ENCODE measurements at places on chromosomes 11 and 22.

GRCh38 chr11:44804449-44805437, 78.0 kb downstream of the TSPAN18 start:
- DNase-seq, result no peak

- DNase-seq, result no peak
Observed at GRCh38 chr22:39655004-39655579, 84.5 kb downstream of the CACNA1I start.

GRCh38 chr22:22913989-22914388, 26.4 kb downstream of the IGLL5 start:
- DNase-seq, result no peak

DNA sequence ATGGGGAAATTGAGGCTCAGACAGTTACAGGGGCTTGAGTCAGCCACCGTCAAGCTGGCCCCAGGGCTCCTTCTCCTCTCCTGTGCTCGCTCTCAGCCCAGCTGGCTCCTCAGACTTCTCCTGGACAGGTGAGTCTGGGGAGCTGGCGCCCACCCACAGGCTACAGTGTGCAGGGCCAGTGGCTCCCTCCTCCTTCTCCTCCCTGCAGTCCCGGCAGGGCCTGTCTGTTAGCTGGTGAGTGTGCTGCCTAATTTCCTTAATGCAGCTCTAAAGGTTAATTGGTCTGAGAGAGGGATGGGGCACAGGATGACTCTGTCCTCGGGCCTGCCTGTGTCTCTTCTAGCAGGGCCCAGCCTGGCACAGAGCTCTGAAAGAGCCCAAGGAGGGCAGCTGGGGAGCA, 31.7 kb downstream of the LMO1 start:
- no peak for DNase-seq

DNA sequence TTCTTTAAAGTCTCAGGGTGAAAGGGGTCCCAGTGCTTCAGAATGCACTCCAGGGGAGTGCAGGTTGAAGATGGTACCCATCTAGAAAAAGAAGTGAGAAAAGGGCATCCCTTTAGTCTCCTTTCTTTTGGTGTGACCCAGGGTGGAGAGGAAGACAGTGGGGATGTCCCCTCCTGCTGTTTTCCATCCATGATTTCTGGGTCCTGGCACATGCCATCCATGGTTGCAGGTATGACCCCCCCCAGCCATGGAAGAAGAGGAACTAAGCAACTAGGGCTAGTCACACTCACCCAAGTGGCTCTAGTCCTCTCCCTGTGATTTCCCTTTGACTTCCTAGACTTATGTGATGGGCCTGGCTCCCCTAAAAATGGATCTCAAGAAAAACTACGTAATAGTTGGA, 15.9 kb upstream of the EI24 start:
- DNase-seq, result no peak

- no peak for DNase-seq
Observed at GRCh38 chr11:45931739-45932138, 9.3 kb downstream of the LARGE2 start.

DNA sequence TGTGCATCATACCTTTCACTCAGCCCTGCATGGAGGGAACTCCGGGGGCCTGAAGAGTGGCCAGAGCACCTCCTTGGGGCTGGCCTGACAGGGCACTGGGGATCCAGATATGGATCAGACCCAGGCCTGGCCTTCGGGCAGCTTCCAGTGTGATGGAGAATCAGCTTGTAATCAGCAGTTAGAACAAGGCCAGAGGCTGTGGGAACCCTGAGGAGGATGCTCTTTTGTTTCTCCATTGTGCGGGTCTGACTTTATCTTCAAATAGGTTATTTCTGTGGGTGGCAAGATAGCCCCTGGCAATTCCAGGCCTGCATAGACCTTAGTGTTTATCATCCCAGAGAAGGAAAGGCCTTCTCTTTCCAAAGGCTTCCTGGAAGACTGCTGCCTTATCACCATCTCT, 12.3 kb downstream of the DGAT2 start:
- DNase-seq, result no peak

- DNase-seq, result no peak
Observed at GRCh38 chr22:41411021-41411851, 29.5 kb downstream of the TEF start.

DNA sequence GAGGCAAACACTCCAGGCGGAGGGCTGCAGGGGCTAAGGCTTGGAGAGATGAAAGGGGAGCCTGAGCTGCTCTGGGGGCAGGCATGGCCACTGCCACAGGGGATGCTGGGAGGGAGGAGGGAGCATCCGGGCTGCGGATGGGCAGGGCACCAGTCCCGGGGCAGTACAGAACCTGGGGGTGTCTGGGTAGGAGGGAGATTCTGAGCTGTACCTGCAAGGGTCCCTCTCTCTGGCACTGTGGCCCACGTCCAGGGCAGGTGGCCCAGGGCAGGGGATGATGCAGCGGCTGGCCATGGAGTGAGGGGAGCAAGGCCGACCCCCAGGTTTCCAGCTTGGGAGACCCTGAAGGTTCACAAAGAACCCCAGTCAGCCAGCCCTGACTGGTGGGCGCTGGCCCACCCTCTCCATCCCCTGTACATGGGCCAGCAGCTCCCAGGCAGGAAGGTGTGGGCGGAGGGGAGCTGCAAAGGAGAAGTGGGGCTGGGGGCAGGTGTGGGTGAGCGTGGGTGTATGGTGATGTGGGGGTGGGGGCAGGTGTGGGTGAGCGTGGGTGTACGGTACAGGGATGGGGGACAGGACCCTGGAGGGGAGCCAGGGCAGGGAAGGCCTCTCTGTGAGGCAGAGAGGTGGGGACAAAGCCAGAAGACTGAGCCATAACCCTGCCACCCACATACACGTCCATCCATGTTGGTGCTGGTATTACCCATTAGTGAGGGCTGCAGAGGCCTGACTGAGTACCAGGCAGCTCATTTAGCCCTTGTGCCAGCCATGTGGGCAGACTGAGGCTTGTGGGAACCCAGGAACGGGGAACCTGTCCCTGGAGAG, 2.2 kb upstream of the TNFRSF13C start:
- no peak for DNase-seq

DNA sequence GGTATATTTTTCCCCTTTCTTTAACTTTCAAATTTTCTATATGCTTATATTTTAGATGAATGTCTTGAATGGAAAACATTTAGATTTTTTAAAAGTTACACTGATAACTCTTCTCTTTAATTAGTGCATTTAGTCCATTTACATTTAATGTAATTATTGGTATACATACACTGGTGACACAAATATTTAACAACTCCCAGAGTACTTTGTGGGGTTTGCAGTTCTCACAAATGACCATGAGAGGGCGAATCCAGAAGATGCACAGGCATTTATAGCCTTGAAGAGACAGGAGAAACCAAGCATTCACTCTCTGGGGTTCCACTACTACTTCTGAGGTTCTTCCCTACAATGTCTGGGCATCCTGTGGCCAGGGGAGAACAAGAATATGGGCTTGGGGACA, 125.1 kb downstream of the TIMP3 start:
- DNase-seq, result no peak

DNA sequence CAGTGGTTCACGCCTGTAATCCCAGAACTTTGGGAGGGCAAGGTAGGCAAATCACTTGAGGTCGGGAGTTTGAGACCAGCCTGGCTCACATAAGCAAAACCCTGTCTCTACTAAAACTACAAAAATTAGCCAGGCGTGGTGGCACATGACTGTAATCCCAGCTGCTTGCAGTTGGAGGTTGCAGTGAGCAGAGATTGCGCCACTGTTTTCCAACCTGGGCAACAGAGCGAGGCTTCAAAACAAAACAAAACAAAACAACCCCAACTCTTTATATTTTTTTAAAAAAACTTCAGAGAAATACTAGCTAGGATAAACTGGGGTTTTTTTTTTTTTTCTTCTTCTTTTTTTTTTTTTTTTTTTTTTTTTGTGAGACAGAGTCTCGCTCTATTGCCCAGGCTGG, 31.8 kb upstream of the RAPSN start:
- no peak for DNase-seq

DNA sequence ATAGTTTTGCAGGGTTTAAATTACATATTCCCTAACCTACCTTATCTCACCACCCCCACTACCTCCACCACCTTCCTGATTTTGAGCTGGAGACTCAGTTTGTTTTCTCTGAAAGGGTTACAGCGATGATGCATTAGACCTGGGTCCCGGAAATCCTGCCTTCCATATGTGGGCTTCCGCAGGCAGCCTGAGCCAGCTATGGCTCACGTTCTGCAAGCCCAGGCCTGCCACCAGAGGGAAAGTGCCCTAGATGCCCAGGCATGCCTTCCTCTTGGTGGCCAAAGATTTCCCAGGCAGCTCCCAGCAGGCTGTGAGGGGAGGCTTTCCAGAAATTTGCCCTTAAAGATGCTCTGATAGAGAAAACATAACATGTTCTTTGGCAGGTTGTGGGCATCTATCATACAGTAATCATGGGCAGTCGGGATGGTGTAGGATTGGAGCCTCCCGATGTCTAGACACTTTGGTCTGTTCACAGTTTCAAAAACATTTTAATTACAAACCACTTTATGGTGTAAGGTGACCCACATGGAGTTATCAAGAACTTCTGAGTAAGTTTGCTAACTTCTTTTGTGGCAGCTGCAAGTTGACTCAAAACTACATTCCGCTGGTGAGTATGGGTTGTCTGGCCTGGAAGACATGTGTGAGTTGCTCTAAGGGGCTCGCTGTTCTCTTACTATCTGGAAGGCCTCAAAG, 79.3 kb downstream of the MICAL2 start:
- DNase-seq, result no peak

DNA sequence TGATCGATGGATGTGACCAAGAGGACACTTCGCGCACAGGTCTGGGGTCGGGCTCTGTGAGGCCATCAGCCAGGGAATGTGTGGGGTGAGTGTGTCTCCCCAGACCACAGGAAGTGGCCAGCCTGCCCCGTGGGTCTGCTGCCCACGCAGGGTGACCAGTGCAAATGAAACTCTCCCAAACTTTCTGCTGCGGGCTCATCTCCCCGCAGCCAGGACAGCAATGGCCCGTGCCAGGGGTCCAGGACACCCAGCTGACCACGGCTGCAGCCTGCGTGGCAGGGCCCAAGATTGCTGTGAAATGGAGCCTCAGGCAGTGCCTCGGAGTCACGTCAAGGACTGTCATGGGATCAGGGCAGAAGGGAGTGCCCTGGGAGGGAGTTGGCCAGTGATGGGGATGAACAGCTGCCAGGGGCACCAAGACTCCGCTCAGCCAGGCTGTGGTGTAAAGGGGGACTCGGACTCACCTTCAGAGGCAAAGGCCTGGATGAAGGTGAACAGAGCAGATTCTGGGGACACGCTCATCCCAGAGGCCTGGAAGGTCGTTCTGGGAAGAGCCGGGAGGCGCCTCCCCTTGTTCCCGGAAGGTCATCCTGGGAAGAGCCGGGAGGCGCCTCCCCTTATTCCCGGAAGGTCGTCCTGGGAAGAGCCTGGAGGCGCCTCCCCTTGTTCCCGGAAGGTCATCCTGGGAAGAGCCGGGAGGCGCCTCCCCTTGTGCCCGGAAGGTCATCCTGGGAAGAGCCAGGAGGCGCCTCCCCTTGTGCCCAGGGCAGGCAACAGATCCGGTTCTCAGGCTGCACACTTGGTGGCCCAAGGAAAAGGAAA, 252.6 kb downstream of the BRD1 start:
- no peak for DNase-seq

DNA sequence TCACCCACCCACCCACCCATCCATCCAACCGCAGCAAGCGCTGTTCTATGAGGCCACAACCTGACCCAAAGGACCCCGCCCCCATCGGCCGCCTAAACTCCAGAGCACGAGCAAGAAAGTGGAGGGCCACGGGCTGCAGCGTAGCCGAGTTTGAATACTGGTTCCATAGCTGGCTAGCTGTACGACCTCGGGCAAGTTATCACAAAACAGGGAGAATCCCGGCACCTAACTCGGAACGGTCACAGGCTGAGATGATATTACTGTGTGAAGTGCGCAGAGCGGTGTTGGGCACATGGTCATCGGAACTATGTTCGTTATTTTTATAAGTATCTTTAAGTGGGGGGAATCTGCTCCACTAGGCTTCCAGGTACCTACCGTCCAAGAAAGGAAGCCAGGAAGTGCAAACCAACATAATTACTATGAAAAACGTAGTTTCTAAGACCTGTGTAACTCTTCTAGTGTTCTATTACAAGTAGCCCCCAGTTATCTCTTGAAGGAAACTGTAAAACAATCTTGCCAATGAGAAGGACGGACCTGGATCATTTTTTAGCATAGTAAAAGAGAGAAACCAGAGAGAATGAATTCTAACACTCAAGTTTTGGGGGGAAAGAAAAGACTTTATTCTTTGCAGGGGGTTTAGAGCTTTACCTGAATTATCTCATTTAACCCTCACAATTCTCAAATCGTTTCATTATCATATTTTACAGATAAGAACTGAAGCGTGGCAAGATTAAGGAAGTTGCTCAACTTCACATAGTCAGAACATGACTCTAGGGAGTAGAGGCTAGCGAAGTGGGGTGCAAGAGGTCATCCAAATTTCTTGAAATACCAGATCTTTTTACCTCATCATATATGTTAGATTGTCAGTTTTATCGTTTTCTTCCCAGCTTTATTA, 663 bp upstream of the BUD13 start:
- DNase-seq, result no peak

GRCh38 chr11:121958971-121959325, 157.1 kb downstream of the BLID start:
- DNase-seq, result no peak

DNA sequence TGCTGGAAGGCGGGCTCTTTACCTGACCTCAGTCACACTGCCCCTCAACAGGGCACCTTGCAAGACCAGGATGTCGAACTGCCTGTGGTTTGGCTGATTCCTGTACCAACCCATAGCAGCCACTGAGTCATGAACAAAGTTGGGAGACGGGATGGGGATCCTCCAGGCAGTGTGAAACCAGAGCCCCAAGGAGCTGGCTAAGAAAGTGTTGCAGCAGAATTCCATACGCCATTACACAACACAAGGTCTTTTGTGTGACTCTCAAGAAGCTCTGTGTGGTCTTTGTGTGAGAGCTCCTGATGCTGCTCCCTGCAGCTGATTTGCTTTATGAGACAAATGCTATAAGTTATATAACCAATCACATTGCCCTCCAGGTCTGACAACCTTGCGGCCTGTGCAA, 617.7 kb downstream of the OPCML start:
- DNase-seq, result no peak

- no peak for DNase-seq
Observed at GRCh38 chr11:17439316-17439782, 37.3 kb downstream of the ABCC8 start.

DNA sequence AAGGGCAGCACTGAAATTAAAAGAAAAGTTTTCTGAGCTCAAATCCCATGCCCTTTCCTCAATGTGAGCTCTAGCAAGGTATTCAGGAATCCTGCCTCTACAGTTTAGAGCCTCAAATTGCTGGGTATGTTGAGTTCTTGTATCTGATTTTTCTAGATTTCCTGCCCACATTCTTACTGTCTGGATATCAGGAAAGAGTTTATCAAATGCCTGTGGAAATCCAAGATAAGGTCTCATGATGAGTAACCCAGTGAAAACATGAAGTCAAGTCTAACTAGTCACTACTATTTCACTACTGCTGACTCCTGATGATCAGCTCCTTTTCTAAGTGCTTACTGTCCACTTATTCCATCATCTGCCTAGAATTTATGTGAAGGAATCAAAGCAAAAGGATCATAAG, 29.8 kb downstream of the LIMK2 start:
- DNase-seq, result no peak

Data from substantia nigra (tissue), 51 donors.